ENCODE measurements at places on chromosomes 11 and 22.

DNA sequence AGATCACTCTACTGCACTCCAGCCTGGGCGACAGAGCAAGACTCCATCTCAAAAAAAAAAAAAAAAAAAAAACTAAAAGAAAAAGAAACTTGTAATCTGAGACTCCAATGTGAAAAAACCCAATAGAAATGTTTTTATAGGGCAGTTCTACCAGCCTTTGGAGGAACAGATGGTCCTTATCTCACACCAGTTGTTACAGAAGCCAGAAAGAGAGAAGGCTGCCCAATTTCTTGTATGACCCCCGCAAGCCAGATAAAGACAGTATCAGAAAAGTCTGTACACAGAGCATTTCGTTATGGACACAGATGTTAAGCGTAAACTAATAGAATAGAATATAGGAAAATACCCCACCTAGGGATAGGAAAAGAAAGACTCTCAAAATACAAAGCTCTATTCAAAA is 11.3 kb upstream of the TSGA10IP start:
- DNase-seq, result no peak

GRCh38 chr11:110433393-110434333 is 3.9 kb downstream of the FDX1 start:
- no peak for DNase-seq

DNA sequence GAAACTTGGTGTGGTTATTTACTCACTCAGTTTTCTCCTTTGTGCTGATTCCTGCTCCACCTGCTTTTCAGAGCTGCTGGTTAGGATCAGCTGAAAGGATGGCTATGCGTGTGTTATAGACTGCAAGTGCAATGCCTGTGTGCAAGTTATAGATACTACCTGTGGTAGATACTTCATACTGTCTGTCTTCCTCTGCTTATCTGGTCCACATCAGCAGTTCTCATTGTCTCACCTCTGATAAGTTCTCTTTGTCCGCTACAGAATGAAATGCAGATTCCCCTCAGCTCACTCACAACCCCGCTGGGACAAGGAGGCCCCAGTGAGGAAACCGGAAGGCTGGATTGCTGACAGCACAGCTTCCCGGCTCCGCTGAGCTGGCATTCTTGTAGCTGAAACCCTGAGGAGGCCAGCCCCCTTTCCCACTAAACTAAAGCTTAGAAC is 37.5 kb upstream of the LYVE1 start:
- DNase-seq, result no peak

- DNase-seq, result no peak
These were observed 646 bp downstream of the NCAPD3 start for GRCh38 chr11:134223121-134223520.

DNA sequence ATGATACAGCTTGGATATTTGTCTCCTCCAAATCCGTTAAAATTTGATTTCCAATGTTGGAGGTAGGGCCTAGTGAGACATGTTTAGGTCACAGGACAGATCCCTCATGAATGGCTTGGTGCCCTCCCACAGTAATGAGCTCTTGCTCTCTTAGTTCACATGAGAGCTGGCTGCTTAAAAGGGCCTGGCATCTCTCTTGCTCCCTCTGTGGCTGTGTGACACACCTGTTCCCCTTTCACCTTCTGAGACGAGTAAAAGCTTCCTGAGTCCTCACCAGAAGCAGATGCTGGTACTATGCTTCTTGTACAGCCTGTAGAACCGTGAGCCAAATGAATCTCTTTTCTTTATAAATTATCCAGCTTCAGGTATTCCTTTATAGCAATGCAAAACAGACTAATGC is 3.5 kb downstream of the VPS37C start:
- DNase-seq, result no peak

DNA sequence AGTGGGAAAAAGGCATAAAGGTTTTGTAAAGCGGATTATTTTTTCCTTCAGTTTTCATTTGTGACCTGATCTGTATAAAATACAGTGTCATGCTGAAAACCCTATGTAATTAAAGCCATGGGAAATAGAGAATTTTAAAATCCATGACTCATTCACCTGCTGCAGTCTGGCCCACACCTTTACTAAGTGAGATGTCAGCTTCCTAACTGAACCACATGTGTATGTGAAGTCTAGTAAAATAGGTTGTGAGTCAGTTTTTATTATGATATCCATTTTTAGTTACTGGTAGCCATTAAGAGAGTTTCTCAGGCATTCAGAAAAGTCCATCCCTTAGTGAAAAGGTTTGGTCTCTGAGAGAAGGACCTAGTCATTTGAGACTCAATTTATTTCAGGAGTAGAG is 60.9 kb downstream of the TRIM44 start:
- DNase-seq, result no peak

- DNase-seq, result no peak
These were observed 356 bp downstream of the TYMP start for GRCh38 chr22:50529416-50529896.

DNA sequence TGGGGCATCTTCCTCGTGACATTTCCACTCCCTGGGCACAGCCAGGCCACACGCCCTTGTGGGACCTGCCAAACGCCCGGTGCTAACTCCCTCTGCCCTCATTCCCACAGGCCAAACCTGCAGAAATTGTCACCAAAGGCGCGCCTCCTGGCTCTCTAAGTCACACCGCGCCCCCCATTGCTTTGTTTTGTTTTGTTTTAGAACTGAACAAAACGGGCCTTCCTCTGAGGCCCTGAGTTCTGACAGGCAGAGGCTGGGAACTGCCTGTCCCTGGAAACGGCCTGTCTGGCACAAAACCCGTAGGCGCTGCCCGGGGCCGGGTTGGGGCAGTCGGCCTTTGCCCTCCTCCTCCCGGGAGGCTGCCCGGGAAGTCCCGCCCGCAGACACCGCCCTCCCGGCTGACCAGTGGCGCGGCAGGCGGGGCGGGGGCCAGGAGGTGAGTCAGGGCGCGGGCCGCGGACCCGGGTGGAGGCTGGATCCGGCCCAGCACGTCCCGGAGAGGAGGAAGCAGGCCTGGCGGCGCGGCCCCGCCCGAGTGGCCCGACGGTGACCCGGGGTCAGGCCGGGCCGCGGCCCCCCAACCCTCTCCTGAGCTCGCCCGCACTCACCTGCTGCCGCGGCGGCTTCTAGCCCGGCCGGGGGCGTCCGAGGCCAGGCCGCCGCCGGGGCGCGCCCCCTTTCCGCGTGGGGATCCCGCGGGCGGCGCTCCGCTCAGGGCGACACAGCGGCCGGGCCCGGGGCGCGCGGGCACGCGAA is 465 bp downstream of the SUN2 start:
- DNase-seq, result peak; percentile 39

- no peak for DNase-seq
These were observed 8.7 kb downstream of the EHD1 start for GRCh38 chr11:64869571-64870175.

- no peak for DNase-seq
These were observed 8.1 kb downstream of the SULT4A1 start for GRCh38 chr22:43854121-43854785.
